Naive B cell (primary cell): ENCODE measurements at places on chromosomes 7 and 10. TPM values are rescaled to one million over a fixed set of nuclear protein-coding genes. Genes with fewer than 3 reads are reported as not detected.

SPAM1 gene
- polyA plus RNA-seq, result not detected

SEM1 gene
- 66.6 TPM for polyA plus RNA-seq

HTR7 gene
- polyA plus RNA-seq, result not detected

KCND2 gene
- not detected for polyA plus RNA-seq

MRC1 gene
- not detected for polyA plus RNA-seq

ERCC6 gene
- 9.3 TPM for polyA plus RNA-seq

- H3K4me1 ChIP-seq, result no peaks in the 10 kb centered on the region
- H3K36me3 ChIP-seq, result no peaks in the 10 kb centered on the region
- no peak overlapping the region for H3K27ac ChIP-seq
- H3K27me3 ChIP-seq, result peaks cover 12% of the 10 kb centered on the region
- DNase-seq, result no peak
- H3K4me3 ChIP-seq, result no peak overlapping the region
Observed at GRCh38 chr7:95910341-95910740, 138.0 kb downstream of the DYNC1I1 start.

DNA sequence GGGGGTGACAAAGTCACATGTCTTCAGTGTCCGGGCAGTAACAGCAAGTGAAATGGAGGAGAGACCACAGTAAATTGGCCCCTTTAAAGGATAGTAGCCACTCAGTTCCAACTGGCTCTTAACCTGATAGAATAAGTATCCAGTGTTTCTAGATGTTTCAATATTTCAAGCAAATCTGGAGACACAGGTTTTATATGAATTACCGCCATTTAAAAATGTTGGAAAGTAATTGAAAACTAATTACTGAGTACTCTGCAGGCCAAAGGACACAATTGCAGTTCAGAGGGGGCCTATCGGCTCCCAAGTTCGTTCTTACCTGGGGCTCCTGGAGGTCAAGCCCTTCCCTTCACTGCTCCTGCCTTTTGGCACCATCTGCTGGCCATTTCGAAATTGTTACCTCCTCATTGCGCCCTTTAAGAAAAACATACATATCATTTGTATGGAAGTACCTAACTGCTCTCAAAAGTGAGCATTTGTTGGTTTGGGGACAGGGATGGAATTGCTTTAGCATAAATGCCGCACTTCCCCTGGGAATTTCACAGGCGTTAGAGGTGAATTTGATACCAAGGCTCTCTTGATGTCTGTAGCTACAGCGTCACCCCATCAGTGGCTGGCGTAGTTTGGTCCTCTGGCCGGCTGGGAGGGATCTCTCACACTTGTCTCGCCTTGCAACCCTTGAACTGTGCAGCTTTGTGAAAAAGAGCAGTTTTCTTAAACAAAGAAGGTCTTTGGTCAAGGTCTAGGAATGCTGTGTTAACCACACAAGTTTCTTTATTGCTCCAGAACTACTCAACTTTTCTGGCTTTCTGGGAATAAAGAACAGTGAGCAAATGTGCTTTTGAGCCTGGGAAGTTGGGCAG lies 220.0 kb downstream of the ARHGAP21 start:
- H3K4me3 ChIP-seq, result no peak overlapping the region
- H3K36me3 ChIP-seq, result no peaks in the 10 kb centered on the region
- H3K27ac ChIP-seq, result no peak overlapping the region
- DNase-seq, result no peak

DNA sequence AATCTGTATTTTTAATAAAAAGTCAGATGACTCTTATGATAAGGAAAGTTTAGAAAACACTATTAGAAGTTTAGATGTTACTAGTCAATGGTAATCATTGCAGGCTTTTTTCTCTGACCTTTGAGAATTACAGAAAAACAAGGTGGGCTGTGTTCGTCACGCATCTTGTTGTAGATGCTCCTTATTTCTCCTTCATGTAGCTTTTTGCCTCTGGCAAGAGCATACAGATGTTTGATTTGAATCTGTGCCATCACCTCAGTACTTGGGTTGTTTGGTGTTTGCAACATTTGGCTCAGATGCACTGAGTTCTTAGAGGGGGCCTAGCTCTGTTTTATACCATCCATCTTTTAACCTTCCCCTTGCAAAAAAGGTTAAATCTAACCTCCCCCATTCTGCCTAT lies 11.5 kb downstream of the TAS2R16 start:
- no peak overlapping the region for H3K27ac ChIP-seq
- DNase-seq, result no peak
- no peaks in the 10 kb centered on the region for H3K27me3 ChIP-seq
- no peaks in the 10 kb centered on the region for H3K36me3 ChIP-seq
- H3K4me3 ChIP-seq, result no peak overlapping the region

DNA sequence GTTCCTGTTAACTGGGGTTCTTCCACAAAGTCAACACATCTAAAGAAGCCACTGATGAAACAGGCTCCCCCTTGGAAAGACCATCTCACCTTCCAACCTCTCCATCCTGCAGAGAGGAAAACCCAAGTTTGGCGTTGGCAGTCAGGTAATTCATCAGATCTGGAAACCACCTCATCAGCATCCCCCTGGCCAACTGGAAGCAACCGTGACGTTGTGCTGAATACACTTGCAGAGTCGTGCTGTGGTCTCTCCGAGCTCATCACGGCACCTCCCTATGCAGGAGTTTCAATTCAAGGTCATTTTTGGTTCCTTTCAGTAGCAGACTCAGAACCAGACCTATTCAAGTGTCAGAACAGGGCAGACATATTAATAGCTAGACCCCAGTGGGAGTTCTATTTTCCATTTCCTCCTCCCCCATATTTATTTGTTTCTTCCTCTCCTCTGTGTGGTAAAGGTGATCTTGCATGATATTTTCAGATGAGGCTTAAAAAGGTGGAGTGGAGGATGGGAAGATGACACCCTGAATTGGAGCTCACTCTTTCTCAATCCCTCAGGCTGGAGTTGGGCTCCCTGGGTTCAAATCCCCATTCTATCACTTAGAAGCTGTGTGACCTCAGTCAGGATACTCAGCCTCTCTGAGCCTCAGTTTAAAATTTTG lies 149.1 kb upstream of the ADO start:
- H3K27ac ChIP-seq, result no peak overlapping the region
- H3K36me3 ChIP-seq, result peaks cover 7% of the 10 kb centered on the region
- H3K27me3 ChIP-seq, result peaks cover 38% of the 10 kb centered on the region
- no peak overlapping the region for H3K4me3 ChIP-seq

DNA sequence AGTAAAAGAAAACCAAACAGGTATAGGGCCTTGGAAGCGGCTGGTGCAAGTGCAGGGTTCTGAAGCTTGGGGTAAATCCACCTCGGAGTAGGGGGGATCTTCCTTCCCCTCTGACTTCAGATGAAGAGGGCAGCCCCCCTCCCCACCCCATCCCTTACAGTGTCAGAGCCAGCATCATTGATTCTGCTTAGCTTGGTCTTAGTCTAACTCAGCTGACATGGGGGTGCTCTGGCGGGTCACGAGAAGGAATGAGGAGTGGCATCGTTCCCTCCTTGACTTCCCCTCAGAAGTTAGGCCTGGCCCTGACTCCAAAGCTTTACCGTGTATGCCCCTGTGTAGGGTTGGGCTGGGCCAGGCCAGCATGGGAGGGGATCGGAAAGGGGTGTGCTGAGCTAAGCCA lies 44.2 kb upstream of the SAMD8 start:
- DNase-seq, result no peak
- no peaks in the 10 kb centered on the region for H3K36me3 ChIP-seq
- H3K27ac ChIP-seq, result no peak overlapping the region
- no peaks in the 10 kb centered on the region for H3K4me1 ChIP-seq
- H3K4me3 ChIP-seq, result no peak overlapping the region
- no peaks in the 10 kb centered on the region for H3K27me3 ChIP-seq

- peaks cover 15% of the 10 kb centered on the region for H3K4me1 ChIP-seq
- H3K36me3 ChIP-seq, result no peaks in the 10 kb centered on the region
- H3K27ac ChIP-seq, result no peak overlapping the region
- H3K27me3 ChIP-seq, result peaks cover 15% of the 10 kb centered on the region
Observed at GRCh38 chr7:158432369-158433341, 155.0 kb downstream of the PTPRN2 start.

- H3K27ac ChIP-seq, result peak overlapping the region; percentile 1
- DNase-seq, result no peak
- H3K4me3 ChIP-seq, result no peak overlapping the region
- peaks cover 13% of the 10 kb centered on the region for H3K4me1 ChIP-seq
Observed at GRCh38 chr7:133408212-133408611, 155.3 kb downstream of the EXOC4 start.

GRCh38 chr7:101094791-101095375 lies 9.6 kb downstream of the TRIM56 start:
- no peak for DNase-seq
- peaks cover 9% of the 10 kb centered on the region for H3K36me3 ChIP-seq
- peaks cover 21% of the 10 kb centered on the region for H3K4me1 ChIP-seq
- peaks cover under 1% of the 10 kb centered on the region for H3K27me3 ChIP-seq
- H3K27ac ChIP-seq, result no peak overlapping the region
- H3K4me3 ChIP-seq, result no peak overlapping the region

GRCh38 chr10:48377751-48378530 lies 71.5 kb downstream of the MAPK8 start:
- H3K4me3 ChIP-seq, result no peak overlapping the region
- H3K27ac ChIP-seq, result no peak overlapping the region
- H3K36me3 ChIP-seq, result peaks cover 19% of the 10 kb centered on the region

DNA sequence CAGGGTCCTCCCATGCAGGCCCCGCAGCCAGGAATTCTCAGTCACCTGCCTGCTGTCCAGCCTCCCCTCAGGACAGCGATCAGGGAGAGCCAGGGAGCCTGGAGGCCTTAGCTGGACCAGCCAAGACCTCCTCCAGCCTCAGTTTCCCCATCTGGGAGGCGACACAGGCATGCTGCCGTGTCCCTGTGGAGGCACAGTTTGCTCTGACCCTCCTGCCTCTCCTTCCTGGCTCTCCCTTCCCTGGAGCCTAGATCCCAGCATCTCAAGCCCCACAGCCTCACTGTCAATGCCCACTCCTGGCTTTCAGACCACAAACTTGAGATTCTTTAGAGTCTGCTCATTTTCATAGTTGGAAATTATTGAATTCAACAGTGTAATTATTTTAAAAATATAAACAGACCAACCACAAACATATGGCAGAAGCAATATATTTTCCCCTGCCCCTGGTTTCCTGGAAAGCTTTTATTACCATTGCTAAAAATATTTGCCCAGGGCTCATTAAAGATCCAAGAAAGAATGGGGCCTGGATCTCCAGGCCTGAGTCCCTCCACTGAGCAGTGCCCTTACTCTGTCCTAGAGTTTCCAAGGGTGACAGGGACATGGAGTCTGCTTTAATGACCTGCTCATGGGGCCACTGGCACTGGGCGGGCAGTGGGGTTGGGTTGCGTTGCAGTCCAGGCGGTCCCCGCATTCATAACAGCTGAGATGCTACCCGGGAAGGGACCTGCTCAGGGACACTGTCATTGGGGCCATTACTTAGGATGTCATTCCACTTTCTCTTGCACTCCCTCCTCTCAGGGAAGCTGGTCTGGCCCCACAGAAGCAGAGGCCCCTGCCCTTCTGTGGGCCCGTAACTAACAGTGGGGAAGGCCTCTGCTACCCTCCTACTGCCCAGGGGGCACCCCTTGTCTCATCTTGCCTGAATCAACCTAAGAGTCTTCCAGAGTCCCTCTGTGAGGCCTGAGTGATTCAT lies 81.6 kb upstream of the CHST15 start:
- no peaks in the 10 kb centered on the region for H3K36me3 ChIP-seq
- no peak overlapping the region for H3K4me3 ChIP-seq
- peaks cover 15% of the 10 kb centered on the region for H3K4me1 ChIP-seq
- no peak for DNase-seq

GRCh38 chr10:96310321-96310669 lies 6.1 kb downstream of the DNTT start:
- H3K27ac ChIP-seq, result no peak overlapping the region
- H3K4me1 ChIP-seq, result peaks cover 32% of the 10 kb centered on the region
- no peak for DNase-seq
- H3K4me3 ChIP-seq, result no peak overlapping the region

GRCh38 chr7:126667742-126668366 lies 584.9 kb downstream of the GRM8 start:
- H3K27me3 ChIP-seq, result no peaks in the 10 kb centered on the region
- no peak overlapping the region for H3K4me3 ChIP-seq
- H3K27ac ChIP-seq, result no peak overlapping the region
- H3K4me1 ChIP-seq, result no peaks in the 10 kb centered on the region

- no peak for DNase-seq
- no peaks in the 10 kb centered on the region for H3K27me3 ChIP-seq
- no peaks in the 10 kb centered on the region for H3K36me3 ChIP-seq
Observed at GRCh38 chr7:97623333-97623732, 108.6 kb upstream of the TAC1 start.

GRCh38 chr10:94277450-94277849 lies 85.3 kb downstream of the NOC3L start:
- H3K4me3 ChIP-seq, result no peak overlapping the region
- H3K36me3 ChIP-seq, result no peaks in the 10 kb centered on the region
- H3K27me3 ChIP-seq, result peaks cover 9% of the 10 kb centered on the region
- no peaks in the 10 kb centered on the region for H3K4me1 ChIP-seq

DNA sequence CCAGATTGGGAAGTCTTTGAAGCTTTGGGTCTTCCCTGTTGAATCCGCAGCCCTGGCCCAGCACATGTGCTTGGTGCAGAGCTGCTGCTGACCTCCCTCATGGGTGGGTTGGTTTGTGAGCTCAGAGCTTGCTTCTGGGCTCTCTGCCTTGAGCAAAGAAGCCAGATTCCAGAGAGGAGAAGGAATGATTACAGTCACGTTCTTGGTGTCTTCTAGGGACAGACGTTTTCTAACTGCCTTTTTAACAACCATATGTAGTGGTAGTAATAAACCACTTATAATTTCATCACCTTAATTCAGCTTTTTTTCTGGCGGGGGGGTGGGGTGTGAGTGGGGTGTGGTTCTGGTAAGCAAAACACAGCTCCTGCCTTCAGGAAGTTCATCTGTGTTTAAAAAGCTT lies 39.5 kb downstream of the LRMDA start:
- H3K4me3 ChIP-seq, result no peak overlapping the region
- no peaks in the 10 kb centered on the region for H3K4me1 ChIP-seq
- no peak overlapping the region for H3K27ac ChIP-seq
- H3K36me3 ChIP-seq, result no peaks in the 10 kb centered on the region

DNA sequence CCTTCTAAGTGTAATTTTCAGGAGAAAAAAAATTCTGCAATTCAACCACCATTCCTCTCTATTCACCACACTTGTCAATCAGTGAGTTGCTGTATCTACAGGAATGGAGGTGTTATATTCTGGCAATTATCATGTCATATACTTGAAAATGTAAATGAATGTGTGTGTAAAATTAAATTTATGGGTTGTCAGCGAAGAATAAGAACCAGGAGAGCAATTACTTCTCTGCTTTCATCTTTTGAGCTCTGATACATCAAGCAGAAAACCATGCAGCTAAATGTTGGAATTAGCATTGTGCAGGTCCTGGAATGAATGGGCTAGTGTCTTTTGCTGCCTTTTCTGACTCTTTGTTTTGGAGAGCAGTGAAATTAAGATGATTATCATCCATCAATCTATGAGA lies 207.6 kb downstream of the FOXP2 start:
- no peak overlapping the region for H3K4me3 ChIP-seq
- H3K27ac ChIP-seq, result no peak overlapping the region
- H3K4me1 ChIP-seq, result no peaks in the 10 kb centered on the region
- no peaks in the 10 kb centered on the region for H3K36me3 ChIP-seq
- H3K27me3 ChIP-seq, result no peaks in the 10 kb centered on the region
